Stimulated activated CD4-positive, alpha-beta T cell treated with anti-CD3 and anti-CD28 coated beads, TNF-alpha, amount 100 ng/mL, for 1 hour (primary cell): ENCODE measurements at places on chromosomes 2 and 18.

- no peak for DNase-seq
Measured at GRCh38 chr18:41771973-41772372, 183.1 kb upstream of the PIK3C3 start.

DNA sequence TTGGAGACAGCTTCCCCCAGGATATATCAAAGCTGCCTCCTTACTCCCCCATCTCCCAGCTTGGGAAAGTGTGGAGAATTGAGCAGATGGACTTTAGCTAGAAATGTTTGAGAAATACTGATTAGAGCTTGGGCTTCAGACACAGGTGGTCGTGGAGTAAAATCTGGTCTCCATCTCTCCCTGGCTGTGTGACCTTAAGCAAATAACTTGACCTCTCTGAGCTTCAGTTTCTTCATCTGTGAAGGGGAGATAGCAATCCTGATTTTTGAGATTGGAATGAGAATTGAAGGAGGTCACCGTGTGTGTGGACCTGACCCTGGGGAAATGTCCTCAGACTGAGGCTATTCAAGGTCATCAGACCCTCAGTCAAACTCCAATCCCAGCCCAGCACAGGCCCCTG lies 3.6 kb downstream of the GNLY start:
- DNase-seq = no peak

DNA sequence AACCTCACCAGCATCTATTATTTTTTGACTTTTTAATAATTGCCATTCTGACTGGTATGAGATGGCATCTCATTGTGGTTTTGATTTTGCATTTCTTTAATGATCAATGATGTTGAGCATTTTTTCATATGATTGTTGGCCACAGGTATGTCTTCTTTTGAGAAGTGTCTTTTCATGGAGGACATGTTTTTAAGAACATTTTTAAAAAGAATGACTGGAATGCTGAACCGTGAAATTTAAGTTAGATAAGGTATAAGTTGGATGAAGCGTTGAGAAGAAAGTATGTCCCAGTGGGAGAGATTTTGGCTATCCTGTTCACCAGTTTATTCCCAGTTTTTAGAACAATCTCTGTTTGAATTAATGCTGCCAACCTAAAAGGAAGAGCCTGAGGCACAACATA lies 365.9 kb downstream of the CELF4 start:
- DNase-seq = no peak

DNA sequence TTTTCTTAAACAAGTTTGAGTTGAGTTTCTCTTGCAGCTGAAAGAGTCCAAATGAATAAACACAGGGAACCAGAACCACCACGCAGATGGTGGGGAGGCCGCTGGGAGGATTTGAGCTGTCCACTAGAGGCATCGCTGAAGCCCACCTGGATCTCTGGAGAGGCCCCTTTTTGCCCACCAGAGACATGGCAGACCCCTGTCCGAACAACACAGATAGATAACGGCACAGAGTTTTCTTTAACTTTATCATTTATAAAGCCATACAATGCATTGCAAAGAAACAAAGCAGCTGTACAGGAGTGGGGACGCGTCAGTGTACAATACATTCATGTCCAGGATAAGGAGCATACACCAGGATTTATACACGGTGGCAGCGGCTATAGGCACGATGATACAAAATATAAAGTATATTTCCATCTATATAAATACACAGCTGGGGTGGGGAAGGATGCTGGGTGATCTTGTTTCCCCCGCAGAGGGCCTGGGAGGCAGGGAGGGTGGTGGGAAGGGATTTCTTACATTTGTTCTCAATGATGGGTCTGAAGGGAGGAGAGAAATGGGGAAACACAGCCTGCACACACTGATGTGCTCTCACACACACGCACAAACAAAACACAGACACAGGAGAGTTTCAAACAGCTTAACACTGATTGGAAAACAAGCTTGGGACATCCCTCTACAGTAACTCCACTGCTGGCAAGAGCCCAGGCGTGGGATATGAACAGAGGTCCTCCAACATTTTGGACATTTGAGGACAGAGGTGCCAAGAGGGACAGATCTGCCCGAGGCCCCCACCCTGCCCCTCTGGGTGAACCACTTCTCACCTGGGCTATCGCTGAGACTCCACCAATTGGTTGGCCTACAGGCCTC lies 203.0 kb downstream of the TNS1 start:
- DNase-seq = no peak

GRCh38 chr2:230983566-230983965 lies 12.4 kb upstream of the SPATA3 start:
- DNase-seq = no peak

DNA sequence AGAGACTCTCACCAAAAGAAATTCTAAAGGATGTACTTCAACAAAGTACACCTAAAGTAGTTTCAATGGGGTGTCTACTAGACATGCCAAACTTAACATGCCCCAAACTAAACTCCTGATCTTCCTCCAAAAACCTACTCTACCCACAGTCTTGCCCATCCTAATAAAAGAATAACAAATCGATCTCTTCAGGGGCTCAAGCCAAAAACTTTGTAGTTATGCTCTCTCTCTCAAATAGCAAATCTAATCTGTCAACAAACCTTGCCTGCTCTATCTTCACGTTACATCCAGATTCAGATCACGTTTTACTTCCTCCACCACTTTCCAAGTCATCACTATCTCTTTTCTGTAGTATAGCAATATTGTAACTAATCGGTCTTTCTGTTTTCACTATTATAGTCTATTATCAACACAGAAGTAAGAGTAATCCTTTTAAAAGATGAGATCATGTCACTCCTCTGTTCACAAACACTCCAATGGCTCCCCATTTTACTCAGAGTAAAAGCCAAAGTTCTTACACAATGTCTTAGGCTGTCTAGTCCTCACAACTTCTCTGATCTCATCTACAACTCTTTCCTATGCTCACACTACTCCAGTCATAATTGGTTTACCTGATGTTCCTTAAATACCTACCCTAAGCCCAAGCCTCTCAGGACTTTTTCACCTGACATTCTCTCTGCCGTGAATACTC lies 79.9 kb downstream of the THADA start:
- DNase-seq = no peak

- DNase-seq = no peak
Measured at GRCh38 chr2:62415518-62415917, 90.5 kb downstream of the TMEM17 start.

DNA sequence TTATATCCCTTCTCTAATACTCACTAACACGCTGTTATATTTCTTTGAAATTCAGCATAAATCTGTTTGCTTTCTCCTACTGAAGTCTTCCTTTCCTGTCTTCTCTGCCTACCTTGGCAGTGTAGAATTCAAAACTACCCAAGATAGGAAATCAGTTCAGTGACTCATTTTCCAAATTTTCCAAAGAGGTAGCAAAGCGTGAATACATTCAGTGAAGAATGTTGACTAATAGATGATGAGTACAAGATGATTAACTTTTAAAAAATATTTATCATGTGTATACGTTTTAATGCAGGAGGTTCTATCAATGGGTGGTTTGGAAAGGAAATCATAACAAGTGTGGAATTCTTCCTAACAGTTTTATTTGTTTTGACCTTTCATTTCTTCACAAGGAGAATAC lies 201.9 kb upstream of the SLC8A1 start:
- no peak for DNase-seq

DNA sequence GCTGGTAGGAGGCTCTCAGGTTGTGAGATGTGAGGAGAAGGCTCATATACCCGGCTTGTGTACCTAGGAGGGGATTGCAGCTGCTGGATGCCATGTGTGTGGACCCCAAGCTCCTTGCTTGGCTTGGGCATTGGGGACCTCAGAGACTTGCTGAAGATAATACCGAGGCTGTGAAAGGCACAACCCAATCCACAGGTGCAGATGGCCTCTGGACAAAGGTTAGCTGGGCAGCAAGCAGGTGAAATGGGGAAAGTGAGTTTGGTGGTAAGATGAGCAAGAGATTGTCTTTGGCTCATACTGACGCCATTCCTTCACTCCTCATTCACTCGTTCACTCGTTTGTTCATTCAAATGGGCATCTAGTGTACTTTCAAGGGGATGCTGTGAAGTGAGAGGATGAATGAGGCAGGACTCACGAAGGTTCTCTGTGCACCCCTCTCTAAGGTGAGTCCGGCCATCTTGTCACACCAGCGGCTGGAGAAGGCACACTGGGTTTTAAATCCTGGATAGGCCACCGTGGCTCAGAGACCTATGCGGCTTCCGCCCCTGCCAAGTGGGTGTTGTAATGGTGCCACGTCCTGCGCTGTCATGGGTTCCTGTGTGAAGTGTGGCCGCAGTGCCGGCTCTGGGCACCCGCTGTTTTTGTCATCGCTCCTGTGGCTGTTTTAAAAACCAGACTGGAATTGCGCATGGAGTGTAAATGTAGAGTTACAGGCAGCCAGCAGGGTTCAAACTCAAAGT lies 13.7 kb downstream of the FBLN7 start:
- no peak for DNase-seq

- DNase-seq = no peak
Measured at GRCh38 chr18:61340148-61340547, 6.9 kb downstream of the CDH20 start.

DNA sequence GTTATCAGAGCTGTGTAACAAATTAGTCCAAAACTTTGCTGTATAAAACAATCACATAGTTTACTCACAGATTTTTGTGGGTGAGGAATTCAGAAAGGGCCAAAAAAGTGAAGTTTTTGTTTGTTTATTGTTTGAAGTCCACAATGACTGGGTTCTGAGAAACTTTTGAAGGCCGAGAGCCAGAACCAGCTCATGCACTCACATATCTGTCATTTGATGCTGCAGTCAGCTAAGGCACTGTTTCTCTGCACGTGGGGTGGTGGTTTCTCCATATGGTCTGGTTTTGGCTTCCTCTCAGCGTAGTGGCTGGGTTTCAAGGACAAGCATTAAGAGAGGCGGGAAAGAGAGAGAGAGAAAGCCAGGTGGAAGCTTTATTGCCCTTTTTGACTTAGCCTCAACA lies 131.8 kb downstream of the TWIST2 start:
- no peak for DNase-seq

DNA sequence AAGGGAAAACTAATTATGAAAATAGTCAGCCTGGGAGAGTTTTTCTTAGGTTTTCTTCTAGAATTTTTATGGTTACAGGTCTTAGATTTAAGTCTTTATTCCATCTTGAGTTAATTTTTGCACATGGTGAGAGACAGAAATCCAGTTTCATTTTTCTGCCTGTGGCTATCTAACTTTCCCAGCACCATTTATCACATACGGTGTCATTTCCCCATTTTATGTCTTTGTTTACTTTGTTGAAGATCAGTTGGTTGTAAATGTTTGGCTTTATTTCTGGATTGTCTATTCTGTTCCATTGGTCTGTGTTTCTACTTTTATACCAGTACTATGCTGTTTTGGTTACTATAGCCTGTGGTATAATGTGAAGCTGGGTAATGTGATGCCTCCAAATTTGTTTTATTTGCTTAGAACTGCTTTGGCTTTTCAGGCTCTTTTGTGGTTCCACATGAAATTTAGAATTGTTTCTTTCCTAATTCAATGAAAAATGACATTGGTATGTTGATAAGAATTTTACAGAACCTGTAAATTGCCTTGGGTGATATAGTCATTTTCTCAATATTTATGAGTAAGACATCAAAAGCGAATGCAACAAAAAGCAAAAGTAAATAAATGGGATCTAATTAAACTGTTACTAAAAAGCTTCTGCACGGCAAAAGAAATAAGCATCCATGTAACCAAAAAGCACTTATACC lies 146.1 kb upstream of the NOL4 start:
- no peak for DNase-seq

GRCh38 chr2:11717623-11718022 lies 28.8 kb upstream of the LPIN1 start:
- no peak for DNase-seq

DNA sequence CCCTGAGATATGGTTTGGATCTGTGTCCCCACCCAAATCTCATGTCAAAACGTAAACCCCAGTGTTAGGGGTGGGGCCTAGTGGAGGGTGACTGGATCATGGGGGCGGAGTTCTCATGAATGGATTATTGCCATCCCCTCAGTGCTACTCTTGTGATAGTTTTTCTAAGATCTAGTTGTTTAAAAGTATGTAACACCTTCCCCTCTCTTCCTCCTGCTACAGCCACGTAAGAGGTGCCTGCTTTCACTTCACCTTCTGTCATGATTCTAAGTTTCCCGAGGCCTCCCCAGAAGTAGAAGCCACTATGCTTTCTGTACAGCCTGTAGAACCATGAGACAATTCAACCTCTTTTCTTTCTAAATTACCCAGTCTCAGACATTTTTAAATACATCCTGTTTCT lies 16.9 kb downstream of the PUM2 start:
- no peak for DNase-seq

DNA sequence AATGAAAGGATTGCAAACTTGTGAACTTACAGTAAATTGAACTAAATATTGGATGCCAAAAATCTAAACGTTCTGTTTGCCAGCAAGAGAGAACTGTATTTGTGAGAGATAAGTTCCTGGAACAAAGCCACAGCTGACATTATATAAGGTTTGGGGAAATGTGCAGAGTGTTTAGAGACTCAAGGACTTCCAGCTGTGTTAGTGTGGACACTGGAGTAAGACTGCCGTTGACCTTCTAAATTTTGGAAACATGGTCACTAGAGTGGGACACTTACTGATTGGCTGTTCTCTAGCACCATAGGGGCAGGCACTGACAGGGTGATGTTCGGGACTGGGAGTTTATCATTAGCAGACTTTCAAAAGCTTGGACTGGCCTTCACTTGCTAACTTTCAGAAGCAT lies 40.5 kb downstream of the SCN9A start:
- DNase-seq = no peak

GRCh38 chr2:230471074-230471473 lies 55.1 kb downstream of the SP100 start:
- DNase-seq = no peak

DNA sequence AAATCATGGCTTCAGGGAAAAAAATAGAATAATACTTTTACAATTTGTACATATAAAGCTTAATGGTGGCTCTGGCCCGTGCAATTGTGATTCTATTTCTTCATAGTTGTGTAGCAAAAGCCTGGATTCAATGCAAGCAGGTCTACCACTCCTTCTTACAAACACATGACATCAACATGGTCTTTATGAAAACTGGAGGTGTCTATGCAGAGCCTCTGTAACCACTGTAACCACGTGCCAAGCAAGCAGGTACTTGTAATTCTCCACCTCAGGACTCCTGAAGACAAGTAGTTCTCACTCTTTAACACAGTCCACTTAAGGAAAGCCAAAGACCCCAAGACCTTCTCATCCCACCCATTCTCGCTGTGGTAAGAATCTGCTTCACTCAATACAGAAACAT lies 62.6 kb downstream of the METTL4 start:
- DNase-seq = no peak

DNA sequence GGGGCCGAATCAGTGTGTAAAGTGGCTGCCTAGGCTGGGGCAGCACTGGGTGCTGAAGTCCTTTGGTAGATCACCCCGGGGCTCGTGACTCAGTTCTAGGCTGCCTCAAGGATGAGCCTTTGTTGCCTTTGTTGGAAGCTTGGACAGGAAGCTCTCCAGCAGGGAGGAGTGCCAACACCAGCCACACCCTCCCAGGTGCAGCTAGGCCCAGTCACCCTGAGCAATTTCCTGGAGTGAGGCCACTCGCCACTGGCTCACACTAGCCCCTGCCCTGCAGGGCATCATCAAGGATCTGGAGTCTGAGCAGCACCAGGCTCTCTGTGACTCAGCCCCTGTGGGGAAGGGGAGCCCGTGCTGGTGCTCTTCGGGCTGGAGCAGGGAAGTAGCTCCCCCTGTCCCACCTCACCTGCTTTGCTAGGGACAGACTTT lies 6.7 kb upstream of the SDC1 start:
- no peak for DNase-seq

GRCh38 chr2:96159084-96159830 lies 14.0 kb upstream of the DUSP2 start:
- DNase-seq = no peak
